ENCODE measurements at places on chromosomes 7 and 10.

GRCh38 chr7:34338961-34339526 is 319.0 kb upstream of the NPSR1 start:
- no peak for DNase-seq

DNA sequence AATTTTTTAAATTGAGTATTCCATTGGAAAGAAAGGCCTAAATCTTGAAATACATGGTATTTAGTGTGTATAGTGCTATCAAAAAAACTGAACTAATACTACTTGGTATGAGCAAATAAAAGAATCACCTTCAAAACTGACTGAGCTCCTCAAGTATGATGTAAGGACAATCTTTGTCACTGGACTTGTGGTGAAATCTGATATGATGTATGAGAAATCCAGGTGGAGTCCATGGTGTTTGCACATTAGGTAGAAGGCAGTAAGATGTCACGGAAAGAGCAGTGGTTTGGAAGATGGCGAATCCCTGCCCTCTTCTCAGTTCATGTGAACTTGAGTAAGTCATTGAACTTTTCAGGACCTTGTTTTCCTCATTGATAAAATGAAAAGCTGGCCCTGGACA is 62.1 kb upstream of the COL1A2 start:
- no peak for DNase-seq

GRCh38 chr10:88991161-88991898 is 732 bp downstream of the FAS start:
- DNase-seq = peak; percentile 65

GRCh38 chr10:43816351-43817321 is 168.0 kb upstream of the ZNF32 start:
- DNase-seq = no peak

DNA sequence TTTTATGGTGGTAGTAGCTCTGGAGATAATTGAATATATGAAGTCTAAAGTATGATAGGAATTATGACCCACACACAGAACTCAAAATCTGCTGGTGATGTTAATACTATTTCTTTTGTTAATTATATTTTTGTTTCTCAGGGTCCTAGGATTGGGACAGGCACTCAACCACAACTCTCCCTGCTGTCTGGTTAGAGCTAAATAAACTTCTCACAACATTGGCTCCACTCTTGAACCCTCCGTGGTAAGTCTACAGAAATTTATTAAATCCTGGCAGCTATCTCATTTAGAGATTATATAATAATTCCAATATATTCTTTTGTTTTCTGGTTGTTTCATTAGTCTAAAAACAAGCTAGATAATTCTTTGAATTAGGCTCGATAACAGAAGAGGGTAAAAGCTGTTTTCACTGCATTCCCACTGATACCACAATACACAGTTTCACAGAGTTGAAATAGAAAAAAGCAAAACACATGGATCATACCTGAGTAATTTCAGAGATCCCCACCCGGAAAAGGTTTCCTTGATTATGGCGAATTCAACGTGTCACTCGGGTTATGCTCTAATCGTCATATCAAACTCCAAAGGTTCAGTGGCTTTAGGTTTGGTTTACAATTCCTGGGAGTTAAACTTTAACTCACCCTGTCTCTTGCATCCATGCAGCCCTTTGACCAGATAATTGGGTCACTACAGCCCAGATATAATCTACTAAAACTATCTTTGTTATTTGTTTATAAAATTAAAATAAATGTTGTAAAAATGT is at the start of gene A1CF:
TSS of gene A1CF (minus strand) at position 531 of the 763 bp plus-strand sequence. CDS start 25,687 bp downstream, outside the sequence.
- DNase-seq = no peak

DNA sequence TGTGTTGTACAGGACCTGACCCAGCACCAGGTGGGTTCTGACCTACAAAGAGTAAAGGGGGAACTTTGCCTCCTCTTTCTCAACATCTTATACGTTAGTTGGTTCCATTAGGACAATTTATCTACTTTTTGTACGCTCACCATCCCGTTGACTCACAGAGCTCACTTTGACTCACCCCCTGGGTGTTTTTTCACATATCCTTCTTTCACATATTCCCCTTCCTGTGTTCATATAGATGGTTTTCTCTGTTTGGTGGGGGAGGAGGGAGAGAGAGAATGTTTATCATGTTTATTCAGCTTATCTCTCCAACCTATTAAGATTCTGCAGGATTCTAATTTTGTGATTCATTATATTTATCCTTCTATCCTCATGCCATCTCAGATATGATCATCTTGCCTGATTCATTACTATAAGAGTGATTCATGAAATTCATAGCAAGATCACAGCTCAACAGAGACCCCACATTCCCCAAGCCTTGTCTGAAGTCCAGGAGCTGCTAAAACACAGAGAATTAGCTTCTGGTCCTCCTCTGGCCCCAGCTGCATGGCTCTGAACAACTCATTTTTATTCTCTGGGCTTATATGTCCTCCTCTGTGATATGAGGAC is 37.2 kb downstream of the PRSS2 start:
- no peak for DNase-seq

- no peak for DNase-seq
Observed at GRCh38 chr7:44395067-44395466, 69.7 kb upstream of the CAMK2B start.

GRCh38 chr10:121880895-121881294 is 46.9 kb downstream of the ATE1 start:
- no peak for DNase-seq

DNA sequence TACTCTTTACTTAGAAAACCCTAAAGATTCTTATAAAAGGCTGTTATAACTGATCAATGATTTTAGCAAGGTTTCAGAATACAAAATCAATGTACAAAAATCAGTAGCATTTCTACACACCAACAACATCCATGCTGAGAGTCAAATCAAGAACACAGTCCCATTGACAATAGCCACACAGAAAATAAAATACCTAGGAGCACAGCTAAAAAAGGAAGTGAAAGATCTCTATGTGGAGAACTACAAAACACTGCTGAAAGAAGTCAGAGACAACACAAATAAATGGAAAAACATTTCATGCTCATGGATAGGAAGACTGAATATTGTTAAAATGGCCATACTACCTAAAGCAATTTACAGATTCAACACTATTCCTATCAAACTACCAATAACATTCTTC is 427.0 kb downstream of the KCNMA1 start:
- DNase-seq = no peak

DNA sequence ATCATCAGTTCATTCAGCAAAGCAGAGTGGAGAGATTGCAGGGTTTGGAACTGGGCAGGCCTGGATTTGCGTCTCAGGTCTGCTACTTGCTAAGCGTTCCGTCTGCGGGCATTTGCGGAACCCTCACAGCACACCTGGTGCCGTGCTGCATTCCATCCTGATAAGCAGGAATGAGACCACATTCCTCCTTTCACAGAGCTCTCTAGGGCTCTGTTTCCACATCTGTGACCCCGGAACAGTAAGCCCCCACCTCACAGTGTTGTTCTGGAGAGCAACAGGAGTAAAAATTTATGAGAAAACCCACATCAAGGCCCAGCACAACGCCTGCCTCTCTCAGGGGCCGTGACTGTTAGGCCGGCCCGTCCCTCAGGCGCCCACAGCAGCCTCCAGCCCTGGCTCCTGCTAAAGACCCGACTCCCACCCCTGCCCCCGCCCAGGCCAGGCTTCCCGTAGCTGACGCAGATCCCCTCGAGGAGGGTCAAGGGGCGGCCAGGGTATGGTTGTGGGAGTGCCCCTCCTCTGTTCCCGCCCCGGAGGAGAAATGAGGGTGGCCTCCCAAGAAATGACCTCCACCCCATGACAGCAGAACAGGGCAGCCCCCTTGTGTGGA is 128.9 kb downstream of the RGS10 start:
- peak; percentile 63 for DNase-seq

- no peak for DNase-seq
Observed at GRCh38 chr7:17120756-17121155, 177.7 kb upstream of the AHR start.

GRCh38 chr10:71402005-71402404 is 5.3 kb downstream of the CDH23 start:
- DNase-seq = no peak

GRCh38 chr7:51175992-51176388 is 140.6 kb downstream of the COBL start:
- no peak for DNase-seq

DNA sequence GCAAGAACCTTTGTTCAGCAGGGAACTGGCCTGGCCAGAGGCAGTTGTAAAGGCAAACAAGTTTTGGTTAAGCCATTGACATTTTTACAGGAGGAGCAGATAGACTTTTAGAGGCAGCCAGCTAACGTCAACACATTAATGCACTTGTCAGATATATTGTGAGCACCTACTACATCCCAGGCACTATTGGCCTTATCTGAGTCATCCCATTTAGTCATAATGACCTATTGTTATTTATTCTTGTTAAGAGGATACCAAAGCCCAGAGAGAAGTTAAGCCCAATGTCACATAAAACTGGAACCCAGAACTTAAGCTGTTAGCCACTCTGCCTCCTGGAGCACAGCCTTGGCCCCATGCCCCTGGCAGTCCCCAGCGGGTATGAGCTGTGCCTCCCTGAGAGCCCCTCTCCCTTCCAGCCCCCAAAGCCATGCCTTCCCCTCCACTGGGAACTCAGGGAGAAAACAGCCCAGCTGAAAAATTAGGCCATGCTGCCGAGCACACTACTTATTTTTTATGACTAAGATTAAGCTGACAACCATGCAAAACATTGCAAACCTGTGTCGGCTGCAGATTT is 32.7 kb upstream of the TRIM8 start:
- DNase-seq = no peak

- no peak for DNase-seq
Observed at GRCh38 chr7:138835087-138835486, 37.1 kb upstream of the ATP6V0A4 start.

DNA sequence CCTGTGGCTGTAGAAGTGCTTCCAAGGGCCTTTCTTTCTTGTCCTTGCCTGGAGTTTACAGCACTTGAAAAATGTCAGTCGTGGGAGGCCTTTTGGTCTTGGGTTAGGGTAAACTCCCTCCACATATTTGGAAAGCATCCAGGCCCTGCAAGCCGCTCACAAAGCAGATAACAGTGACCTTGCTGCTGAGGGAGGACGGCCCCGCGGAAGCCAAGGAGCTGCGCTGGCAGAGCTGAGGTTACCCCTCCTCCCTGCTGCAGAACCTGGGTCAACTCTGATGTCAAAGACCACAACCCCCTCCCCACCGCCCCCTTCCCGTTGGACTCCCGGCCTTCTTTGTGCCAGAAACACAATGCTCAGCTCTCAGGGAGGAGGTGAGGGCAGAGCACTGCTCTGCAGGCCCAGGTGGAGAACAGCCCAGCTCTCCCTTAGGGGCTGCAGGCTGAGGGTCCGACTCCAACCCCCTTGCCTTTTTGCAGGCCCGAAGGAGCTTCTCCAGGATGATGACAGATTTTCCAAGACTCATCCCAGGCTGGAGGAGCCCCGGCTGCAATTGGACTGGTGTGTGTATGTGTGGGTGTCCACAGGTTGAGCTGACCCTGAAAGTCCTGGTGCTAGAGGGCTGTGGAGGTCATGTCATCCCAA is 957.6 kb upstream of the ZNF722 start:
- no peak for DNase-seq

- DNase-seq = no peak
Observed at GRCh38 chr10:83862723-83863122, 276.6 kb upstream of the GHITM start.

GRCh38 chr7:101882595-101883564 is 65.5 kb downstream of the CUX1 start:
- DNase-seq = peak; percentile 69

DNA sequence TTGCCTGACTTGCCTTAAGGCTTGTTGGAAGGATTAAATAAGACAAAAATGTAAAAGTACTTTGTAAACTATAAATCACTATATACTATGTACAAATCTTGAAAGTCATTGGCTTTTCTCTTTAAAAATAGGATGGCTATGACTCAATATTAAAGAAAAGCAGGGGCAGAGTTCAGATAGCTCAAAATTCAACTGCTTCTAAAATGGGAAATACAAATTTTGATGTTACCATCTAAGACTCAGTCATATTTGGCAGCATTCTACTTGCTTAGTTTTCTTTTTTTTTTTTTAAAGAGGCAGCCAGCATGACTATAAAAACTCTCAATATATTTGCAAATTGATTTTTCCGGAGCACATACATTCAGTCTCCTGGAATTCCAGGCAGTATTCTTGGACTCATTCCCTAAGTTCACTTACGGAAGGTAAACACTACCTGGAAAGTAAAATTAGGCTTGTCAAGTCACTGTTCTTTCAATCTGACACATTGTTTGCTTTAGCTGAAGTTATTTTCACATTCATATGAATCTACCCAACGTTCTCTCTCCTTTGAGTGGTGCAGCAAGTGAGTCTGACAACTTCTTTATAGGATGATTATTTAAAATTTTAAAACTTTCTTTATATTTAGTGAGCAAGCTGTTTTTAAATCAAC is 133.8 kb upstream of the CCDC6 start:
- DNase-seq = no peak

- no peak for DNase-seq
Observed at GRCh38 chr10:59976909-59977308, 70.6 kb upstream of the CCDC6 start.

DNA sequence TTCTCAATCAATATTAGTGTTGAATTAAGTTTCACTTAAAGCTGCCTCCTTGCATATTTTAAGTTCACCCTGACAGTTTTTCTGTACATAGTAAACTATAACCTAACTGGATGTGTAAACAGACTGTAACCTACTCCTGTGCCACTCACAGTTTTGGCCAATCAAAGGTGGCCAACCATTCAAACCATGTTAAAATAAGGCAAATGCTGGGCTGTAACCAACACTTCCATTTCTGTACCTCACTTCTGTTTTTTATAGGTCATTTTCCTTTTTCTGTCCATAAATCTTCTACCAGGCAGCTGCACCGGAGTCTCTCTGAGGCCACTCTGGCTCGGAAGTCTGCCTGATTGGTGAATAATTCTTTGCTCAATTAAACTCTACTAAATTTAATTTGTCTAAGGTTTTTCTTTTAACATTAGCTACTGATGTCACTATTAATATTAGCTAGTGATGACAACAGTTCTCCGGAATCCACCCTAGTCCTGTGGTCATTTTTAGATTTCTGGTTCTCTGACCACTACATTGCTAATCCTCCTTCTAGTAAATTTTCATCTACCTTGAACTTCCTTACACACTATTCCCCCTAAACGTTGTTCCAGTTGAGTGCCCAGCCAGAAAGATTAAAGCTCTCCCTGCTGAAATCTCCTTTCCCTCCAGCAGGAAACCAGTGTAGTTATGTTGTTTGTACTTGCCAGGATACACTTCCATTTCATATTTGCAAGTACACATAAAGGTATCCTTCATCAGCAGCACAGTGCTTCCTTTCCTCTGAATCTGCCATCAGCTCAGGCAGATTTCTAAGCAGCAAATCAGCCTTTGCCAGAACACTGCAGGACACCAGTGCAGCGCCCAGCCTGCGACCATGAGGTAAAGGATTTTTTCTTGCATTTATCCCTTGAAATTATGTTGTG is 18.6 kb upstream of the IFIT2 start:
- DNase-seq = no peak

DNA sequence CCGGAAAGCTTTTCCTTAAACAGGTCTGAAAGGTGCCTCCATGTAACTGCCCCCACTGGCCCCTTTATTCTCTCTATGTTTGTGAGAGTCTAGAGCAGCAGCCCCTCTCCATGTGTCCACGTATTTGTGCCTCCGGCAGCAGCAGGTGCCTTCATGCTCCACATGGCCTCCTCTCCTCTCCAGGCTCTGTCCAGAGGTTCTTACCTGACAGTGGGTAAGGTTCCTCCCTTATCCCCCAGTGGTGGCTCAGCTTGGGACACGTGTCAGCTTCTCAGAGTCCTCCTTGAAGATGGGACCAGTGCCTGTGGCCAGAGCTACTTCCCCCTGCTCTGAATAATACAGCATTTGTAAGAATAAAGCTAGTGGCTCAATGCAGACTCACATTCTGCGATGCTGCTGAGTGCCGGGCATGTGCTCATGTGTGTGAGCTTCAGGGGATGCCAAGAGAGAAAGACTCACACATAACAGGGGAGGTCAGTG is 7.9 kb downstream of the CALML3 start:
- DNase-seq = no peak

GRCh38 chr7:138579136-138579535 is 119.1 kb downstream of the TRIM24 start:
- no peak for DNase-seq

Measured in ecto neural progenitor cell (in vitro differentiated cells).